ENCODE measurements at places on chromosomes 5 and 9.

DNA sequence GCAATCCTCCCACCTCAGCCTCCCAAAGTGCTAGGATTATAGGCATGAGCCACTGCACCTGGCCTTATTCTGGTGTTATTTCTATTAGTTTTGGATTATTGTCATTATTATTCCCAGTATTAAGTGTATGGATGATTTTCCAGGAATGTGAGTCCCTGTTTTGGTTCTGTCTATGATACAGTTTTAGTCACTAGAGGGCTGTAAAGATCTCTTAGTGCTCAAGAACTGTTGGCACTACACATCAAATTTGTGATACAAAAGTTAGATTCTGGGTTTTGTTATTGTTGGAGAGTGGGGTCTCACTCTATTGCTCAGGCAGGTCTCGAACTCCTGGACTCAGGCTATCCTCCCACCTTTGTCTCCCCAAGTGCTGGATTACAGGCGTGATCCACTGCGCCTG is 12.1 kb downstream of the CCL28 start:
- peak; percentile 16 for DNase-seq

GRCh38 chr9:27749838-27750237 is 176.6 kb upstream of the C9orf72 start:
- no peak for DNase-seq

DNA sequence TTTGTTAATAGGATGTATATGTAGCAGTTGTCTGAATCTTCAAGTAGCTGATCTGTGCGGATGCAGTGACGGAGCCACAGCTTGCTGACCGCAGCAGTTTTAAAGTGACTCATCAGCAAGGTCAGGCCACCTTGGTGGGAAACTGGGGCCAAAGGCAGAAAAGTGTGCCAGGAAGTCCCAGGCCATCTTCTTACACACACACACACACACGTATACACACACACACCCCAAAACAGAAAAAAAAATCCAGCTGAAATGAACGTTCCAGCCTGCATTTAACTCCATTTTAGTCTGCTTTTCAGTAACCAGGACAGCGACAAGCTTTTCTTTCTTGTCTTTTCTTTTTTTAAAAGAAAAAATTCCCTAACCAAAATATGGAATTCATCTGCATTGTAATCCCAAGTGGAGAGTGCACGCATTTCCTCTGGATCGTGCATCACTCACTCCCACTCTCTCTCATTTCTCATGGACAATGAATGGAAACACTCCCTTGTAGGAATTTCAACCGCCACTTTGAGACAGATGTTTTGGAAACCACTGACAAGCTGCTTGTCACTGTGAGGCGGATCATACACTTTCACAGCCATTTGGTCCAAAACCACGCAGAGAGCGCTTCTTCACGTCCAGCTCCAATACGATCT is 103.9 kb downstream of the LHFPL2 start:
- peak; percentile 66 for DNase-seq

DNA sequence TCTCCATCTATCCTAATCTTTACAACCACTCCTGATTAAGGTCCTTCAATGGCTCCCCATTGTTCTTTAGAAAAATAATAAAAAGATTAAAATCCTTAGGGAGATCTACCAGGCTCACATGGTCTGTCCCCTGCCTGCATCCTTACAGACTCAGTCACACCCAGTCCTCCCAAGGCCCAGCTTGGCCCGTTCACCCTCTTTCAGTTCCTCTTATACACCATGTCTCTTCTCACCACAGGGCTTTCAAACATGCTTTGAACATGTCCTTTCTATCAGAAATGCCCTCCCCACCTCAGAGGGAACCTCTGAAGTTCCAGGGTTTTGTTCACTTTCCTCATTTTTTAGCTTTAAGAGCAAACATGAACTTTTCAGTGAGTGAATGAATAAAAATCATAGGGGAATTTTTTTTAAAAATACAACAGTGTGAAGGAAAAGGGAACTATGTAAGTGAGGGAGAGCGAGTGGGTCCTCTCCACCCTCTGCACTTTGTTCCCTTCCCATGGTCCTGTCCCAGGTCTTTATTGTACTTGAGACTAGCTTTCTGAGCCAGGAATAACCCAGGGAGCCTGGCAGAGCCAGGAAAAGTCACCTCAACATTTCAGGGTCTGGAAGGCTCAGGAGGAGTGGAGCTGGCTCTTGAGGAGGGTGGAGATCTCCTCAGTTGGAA is 55.3 kb downstream of the TRPC7 start:
- no peak for DNase-seq

DNA sequence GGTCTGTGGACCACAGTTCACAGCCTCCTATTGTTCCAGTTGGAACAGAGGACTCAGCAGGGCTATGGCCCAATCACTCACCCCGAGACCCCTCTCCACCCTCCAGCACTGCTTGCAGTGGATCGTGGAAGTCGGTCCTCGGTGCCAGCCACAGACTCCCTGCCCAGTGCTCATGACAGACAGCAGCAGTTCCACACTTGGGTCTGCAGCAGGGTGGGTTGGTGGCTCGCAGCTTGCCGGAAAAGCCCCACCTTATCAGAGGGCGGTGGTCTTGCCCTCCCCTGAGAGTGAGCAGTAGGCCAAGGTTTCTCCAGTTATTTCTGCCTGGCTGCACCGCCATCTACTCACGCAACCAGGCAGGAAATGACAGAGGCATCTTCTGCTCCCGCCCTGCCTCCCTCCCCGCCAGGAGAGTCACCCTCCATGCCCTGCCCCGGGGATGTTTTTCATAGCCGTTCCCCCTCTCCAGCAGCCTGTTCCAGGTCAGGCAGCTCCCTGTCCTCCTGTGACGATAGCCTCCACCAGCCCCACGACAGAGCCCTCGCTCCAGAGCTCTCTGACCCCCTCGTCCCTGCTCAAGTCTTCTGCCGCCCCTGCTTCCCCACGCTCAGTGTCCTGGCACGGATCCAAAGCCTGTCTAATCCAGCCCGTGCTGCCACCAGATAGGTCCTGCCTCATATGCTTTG is 34.5 kb downstream of the UNC5A start:
- DNase-seq: peak; percentile 53

GRCh38 chr5:88734191-88734640 is 148.8 kb downstream of the MEF2C start:
- DNase-seq: no peak

- no peak for DNase-seq
These were observed 187.5 kb downstream of the SLC12A2 start for GRCh38 chr5:128271071-128271470.

DNA sequence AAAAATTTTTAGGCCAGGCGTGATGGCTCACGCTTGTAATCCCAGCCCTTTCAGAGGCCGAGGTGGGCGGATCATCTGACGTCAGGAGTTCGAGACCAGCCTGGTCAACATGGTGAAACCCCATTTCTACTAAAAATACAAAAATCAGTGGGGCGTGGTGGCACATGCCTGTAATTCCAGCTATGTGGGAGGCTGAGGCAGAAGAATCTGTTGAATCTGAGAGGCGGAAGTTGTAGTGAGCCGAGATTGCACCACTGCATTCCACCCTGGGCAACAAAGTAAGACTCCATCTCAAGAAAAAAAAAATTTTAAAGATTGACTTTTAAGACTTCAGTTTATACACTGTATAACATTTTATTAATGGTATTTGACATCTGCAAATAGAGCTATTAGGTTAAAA is 60.1 kb upstream of the GNAQ start:
- DNase-seq: no peak

- DNase-seq: no peak
These were observed 19.0 kb downstream of the ARHGAP26 start for GRCh38 chr5:142789206-142789605.

DNA sequence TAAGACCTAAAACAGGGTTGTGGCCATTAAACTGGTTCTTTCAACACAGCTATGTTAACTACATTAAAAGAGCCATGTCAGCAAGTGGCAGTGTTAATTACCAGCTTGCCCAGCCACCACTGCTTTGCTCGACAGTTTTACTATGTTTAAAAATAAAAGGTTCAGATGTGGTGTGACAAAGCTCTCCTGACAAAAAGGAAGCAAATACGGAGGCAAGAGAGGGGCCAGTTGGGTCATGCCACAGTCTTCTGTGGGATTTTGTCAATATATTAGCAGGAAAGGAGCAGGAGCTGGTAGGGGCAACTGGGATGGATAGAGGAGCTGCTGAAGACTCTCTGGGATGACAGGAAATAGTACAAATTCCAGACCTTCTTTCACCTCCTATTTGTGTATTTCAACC is 113.5 kb upstream of the PCA3 start:
- peak; percentile 23 for DNase-seq

- no peak for DNase-seq
These were observed 141.2 kb upstream of the TBC1D2 start for GRCh38 chr9:98396656-98397055.

GRCh38 chr9:6894135-6894534 is 136.4 kb downstream of the KDM4C start:
- no peak for DNase-seq

- no peak for DNase-seq
These were observed 16.0 kb upstream of the GLRX start for GRCh38 chr5:95838556-95838955.

DNA sequence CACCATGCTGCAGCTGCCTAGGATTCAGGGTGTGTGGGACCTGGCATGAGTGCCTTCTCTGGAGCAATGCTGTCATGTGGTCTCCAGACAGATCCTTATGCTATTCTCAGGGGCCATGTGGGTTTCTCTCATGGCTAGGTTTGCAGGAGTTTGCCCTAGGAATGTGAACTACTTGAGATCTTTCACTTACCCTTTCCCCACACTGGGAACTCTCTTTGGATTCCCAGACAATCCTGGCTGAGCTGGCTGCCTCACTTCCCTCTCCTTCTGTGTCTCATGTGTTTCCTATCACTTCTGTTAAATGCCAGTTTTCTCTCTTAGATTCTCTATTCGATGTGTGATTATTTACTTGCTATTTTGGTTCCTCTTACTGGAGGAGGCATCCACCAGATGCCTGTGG is 270.2 kb upstream of the RASA1 start:
- DNase-seq: no peak

- peak; percentile 92 for DNase-seq
These were observed 18.1 kb downstream of the GSN start for GRCh38 chr9:121285835-121286687.

GRCh38 chr9:18058564-18059442 is 415.1 kb upstream of the ADAMTSL1 start:
- DNase-seq: peak; percentile 7

DNA sequence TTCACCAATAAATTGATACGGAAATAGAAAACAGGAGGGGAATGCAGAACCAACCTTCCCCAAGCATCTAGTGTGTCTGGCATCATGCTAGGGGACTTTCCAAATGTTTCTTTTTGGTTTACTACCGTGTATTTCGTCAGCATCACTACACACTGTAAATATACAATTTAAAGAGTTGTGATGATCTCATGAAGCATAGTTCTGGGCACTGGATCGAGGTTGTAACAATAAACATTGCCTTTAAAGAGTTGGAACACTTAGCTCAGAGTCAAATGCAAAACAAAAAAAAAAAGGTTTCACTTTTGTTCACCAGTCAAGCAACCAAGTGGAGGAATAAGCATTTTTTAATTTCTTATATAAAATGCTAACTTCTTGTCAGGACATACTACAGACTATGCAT is 2.9 kb upstream of the SCAI start:
- DNase-seq: peak; percentile 86

- peak; percentile 84 for DNase-seq
These were observed 42.2 kb upstream of the FBP1 start for GRCh38 chr9:94681508-94681907.

GRCh38 chr9:2418619-2419018 is 203.0 kb upstream of the VLDLR start:
- peak; percentile 87 for DNase-seq

GRCh38 chr5:10800852-10801251 is 39.8 kb upstream of the DAP start:
- no peak for DNase-seq

DNA sequence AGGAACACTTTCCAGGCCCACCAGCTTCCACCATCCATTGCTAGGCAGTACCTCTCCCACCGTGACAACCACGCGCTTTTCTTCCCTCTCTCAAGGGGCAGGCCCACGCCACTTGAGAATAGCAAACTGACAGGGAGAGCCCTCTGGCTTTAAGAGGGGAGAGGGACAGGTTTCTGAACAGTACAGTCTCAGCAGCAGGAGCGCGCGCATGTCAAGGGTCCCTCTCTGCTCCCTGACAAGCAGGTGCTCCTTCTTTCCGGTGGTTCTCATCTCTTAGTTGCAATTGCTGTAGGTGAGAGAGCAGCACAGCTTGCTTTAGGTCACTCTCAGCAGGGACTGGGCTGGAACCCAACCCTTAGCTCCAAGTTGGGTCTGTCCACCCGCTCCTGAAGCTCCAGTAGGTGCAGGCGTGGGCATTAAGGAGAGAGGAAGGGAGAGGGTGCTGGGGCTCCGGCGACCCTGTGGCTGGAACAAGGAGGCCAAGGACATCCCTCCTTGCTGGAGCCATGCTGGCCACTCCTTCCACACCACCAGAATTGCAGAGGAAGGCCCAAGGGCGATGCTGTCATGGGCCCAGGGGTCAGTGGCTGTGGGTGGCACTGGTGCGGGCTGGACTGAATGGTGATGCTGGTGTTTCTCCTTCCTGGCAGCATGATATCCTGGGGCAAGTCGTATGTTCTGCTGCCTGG is 9.0 kb upstream of the PHF2 start:
- peak; percentile 25 for DNase-seq

DNA sequence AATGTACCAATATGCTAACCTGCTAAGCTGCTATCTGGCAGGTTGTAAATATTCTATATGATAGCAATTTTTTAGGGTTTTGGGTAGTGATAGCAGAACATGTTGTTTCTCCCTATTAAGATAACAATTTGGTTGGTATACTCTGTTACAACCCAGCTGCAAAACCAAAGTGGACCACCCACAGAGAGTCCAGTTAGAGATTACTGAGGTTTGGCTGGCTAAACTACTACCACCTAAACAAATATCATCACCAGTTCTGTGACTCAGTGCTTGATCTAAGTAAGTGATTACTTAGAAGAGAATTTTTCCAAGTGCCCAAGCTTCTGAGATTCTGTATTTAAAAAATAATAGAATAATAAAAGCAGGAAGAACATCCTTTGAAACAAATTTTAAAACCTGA is 72.3 kb downstream of the XRCC4 start:
- DNase-seq: peak; percentile 33

Measured in EH (cell line).